ENCODE measurements at places on chromosomes 6 and 20.

DNA sequence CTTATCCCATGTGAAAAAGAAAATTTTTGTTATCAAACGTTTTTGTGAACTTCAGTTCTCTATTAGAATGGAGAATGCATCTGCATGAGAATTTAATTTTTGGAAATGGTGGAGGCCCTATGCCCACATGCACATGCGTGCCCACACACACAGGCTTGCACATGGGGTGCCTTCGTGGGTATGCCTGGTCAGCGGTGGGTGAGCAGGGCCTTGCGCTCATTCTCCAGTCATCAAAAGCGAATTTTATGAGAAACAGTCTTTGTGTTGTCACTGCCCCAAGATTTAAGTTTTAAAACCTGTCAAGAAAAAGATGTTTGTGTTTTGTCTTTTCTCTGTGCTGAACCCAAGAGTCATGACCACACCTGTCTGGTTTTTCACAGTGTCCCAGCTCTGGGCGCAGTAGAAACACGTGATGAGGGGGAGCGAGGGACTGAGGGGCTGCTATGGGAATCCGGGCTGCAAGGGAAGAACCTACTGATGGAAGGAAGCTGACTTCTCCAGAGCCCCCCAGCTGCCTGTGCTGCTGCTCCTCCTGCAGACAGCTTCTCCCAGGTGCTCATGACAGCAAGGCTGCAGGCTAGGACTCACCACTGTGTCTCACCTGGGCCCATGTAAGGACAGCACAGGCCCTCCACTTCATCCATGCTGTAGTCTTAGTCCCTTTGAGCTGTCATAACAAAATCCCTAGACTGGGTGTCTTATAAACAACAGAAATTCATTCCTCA lies 153.6 kb downstream of the SYCP2 start:
- DNase-seq, result no peak

GRCh38 chr20:37194621-37195417 lies 15.5 kb upstream of the MROH8 start:
- no peak for DNase-seq

DNA sequence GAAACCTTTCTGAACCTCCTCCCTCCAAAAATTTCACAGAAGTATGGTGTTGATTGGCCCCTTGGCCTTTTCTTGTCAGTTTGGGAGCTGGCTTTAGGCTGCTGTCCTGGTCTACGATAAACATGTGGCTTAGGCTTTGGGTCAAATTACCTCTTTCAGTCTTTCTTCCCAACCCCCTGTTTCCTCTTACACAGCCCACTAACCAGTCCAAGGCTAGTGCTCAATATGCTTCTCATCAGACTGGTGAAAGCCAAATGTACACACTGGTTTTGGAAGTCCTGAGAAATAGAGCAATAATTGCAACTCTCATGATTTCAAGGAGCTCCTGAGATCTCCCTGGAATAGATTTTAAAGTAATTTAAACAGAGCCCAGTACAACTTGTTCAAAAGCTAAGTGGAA lies 933.7 kb upstream of the GJE1 start:
- no peak for DNase-seq

GRCh38 chr6:88585276-88585692 lies 378.1 kb downstream of the RNGTT start:
- DNase-seq, result no peak

- DNase-seq, result no peak
These were observed 26.4 kb upstream of the ZMYND8 start for GRCh38 chr20:47382746-47383415.

DNA sequence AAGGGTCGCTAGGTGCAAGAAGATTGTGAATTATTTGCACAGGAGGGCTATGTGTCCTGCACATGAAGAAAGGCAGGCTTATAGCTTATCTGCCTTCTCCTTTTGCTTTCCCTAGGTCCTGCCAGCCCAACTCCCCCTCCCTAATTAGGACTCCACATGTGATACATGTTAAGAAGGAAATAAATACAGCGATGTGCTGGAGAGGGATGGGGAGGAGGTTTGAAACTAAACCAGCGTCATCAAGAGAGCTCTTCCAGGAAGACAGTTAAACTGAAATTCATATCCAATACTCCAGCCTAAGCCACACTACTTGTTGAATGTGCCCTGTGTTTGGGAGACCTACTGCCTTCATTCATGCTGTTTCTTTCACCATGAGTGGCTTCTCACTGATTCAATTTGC lies 34.9 kb upstream of the UTRN start:
- no peak for DNase-seq

DNA sequence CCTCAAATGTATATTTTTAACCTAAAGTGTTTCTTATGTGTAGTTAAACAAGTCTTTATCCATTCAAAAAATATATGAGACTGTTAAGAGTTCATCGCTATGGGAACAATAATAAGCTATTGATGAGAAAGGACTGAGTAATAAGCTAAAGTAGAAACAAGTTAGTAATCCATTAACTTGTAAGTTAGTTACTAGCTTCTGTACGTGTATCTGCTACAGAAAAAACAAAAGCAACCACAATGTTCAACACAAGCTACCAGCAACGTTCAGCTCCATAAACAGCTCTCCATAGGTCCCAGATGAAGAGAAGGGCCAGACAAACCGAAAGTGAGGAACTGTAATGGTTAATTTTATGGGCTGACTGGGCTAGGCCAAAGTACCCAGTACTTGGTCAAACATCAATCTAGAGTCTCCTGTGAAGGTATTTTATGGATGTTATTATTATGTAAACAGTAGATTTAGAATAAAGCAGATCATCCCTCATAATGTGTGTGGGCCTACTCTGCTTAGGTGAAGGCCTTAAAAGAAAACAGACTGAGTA lies 33.8 kb upstream of the FAM135A start:
- DNase-seq, result no peak

GRCh38 chr6:119128252-119128912 lies 49.9 kb upstream of the FAM184A start:
- DNase-seq, result no peak

GRCh38 chr6:87959083-87959482 lies 88.6 kb upstream of the SPACA1 start:
- DNase-seq, result no peak

GRCh38 chr6:29777310-29777709 lies 50.3 kb upstream of the HLA-G start:
- DNase-seq, result no peak

DNA sequence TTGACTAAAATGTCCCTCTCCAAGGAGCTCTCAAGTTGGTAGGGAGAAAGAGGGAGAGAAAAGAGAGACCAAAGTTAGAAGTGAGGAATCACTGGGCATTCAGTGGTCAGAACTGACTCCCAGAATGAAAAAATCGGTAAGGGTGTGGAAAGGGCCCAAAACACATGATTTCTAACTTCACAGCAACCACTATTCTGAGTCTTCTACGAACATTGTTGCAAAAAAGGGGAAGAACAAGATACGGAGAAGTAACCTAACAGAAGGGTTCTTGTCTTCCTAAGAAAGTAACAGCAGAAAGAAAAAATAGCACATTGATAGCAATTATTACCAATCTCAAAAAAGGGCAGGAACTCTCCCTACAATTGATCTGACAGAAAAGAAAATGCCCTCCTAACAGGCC lies 65.6 kb downstream of the ATP9A start:
- DNase-seq, result no peak

DNA sequence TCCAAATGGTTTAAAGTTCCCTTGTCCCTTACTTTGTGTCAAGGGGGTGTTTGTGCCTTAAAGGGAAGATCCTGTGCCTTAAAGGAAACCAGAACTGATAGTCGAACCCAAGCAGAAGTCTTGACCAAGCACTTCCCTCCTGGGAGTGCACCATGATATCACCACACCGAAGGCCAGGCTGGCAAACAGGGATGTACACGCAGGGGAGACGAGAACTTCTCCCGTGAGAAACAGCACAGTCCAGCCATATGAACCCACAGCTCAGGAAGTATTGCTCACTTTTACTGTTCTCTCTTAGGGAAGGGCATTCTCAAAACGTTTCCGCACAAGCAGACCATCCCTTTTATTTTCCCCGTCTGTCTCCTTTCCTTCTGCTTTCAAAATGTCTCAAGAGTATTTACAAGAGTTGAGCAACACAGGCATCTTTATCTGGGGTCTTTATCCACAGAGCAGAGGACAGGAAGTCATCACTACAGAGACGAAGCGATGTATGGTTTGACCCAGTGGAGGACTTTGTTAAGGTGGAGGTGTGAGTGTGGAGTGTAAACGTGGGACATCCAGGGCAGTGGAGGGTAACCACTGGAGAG lies 12.8 kb upstream of the SERPINB1 start:
- DNase-seq, result no peak

- DNase-seq, result no peak
These were observed 18.4 kb downstream of the LAMA4 start for GRCh38 chr6:112235956-112236355.

DNA sequence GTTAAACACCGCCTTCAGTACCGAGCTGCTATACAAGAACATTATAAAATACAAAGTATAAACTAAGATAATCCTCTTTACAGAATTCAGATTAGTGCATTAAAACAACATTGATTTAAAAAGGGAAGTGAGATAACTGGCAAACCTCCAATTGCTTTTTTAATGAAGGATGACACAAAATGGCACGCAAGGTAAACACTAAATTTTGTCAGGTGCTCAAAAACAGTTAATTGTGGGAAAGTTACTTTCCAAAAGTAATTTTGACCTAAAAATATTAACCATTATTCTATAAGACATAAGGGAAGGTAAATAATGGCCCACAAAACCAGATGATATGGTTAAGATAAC lies 53.3 kb downstream of the STX7 start:
- DNase-seq, result no peak

GRCh38 chr6:21258665-21259064 lies 334.9 kb upstream of the SOX4 start:
- DNase-seq, result no peak

GRCh38 chr6:133772567-133772966 lies 116.3 kb upstream of the TCF21 start:
- DNase-seq, result no peak

DNA sequence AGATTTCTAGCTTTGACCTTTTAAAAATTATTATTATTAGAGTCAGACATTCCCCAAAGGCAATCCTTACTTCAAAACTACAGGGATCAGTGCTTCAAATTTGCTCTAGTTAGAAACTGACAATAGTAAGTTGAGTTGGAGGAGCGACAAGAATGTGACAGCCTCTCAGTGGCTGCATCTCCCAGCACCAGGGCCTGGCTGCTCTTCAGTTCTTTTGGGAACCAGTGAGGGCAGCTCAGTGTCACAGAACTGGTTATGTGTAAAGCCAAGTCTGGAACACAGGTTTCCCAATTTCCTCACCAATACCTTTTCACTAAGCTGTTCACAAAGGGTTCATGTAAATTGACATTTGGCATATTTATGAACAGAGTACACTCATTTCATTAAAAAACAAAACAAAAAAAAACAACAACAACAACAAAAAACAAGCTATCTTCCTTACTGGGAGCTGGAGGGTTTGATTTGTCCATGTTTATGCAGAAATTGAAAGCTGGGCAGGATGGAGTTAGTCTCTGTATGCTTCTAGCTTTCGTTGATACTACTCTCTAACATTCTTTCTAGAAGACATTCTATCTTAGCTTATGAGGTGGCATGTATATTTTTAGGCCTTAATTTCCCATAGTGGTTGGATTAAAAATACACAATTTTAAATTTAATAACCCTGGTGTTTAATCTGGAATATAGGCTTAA lies 95.0 kb downstream of the SAMD5 start:
- no peak for DNase-seq

DNA sequence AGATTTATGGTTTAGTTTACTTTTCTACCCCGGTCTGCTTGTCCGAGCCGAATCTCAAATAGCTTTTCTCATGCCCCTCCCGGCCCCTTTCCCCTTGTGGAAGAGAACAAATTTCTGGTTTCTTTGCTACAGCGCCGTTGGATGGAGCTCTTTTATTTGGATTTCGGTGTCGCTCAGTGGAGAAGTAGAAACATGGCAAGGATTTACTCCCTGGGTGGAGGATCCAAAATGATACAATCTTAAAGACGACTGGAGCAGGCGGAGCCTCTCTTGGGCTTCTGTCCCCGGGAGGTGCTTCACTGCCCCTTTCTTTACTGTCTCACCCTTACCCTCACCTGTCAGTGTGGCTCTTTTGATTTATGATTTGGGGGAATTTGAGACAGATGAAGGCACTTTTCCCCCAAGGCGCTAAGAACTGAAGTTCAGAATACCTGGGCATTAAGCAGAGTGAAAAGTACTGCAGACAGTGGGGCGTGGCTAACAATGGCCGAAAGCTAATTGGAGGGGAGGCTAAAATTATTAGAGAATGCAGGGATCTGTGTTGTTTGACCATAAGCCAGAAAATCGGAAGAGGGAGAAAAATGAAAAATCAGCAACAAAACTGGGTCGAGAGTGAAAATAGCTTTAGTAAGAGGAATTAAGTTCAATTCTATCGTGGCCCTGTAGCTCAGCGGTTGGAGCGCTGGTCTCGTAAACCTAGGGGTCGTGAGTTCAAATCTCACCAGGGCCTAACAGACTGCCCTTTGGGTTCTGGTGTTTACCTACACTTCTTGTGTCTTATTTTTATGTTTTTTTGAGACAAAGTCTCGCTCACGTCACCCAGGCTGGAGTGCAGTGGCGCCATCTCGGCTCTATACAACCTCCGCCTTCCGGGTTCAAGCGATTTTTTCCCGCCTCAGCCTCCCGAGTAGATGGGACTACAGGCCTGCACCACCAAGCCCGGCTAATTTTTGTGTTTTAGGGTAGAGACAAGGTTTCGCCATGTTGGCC lies 145.1 kb upstream of the ZNF184 start:
- peak; percentile 69 for DNase-seq

DNA sequence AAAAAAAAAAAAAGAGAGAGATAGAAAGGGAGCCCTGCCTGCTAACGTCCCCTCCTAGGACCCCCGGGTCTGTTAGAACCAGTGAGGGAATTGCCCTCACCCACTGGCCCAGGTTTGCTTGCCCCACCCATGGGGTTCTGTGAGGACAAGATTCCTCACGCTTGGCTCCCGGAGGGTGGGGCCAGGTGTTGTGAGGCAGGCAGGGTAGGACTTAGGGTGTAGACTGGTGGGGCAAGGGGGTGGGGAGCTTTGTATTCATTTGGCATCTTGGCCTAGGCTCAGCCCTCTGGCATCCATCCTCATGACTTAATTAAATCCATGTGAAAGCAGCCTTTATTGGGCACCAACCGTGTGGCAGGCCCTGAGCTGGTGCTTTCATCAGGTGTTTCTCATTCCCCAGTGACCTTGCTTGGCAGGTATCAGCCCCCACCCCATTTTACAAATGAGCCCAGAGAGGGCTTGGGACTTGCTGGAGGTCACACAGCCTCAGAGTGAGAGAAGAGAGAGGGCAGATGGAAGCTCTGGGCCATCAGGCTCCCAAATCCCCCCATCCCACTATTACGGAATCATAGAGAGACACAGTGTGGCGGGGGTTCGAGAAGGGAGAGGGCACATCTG lies 19.0 kb downstream of the RAB44 start:
- peak; percentile 38 for DNase-seq

- no peak for DNase-seq
These were observed 80.7 kb downstream of the OLIG3 start for GRCh38 chr6:137413482-137413881.

- DNase-seq, result no peak
These were observed 5.9 kb downstream of the CALHM6 start for GRCh38 chr6:116467096-116467495.

Data from RWPE1 (cell line).